ENCODE measurements at places on chromosomes 1 and 21.

DNA sequence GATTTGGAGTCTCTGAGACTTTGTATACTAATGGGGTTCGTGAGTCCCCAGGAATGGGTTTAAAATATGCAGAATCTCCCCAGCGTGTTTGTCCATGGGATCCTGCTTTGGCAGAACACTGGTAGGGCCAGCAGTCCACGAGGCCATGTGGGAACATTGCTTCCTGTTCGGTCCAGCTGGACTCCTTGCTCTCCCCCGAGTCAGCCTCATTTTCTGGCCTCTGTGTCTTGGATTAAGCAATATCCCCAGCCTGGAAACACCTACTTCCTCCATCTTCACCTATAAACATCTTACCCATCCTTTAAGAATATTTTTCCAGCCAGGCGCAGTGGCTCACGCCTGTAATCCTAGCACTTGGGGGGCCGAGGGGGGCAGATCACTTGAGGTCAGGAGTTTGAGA, 142.4 kb downstream of the NAV1 start:
- no peak for DNase-seq

GRCh38 chr1:179575497-179576314, at the start of gene NPHS2:
Gene NPHS2 (minus strand): TSS chr1:179575948. CDS start chr1:179575864, 84 bp downstream.
- no peak for DNase-seq

GRCh38 chr21:33817138-33817537, 98.5 kb downstream of the ATP5PO start:
- peak; percentile 13 for DNase-seq

DNA sequence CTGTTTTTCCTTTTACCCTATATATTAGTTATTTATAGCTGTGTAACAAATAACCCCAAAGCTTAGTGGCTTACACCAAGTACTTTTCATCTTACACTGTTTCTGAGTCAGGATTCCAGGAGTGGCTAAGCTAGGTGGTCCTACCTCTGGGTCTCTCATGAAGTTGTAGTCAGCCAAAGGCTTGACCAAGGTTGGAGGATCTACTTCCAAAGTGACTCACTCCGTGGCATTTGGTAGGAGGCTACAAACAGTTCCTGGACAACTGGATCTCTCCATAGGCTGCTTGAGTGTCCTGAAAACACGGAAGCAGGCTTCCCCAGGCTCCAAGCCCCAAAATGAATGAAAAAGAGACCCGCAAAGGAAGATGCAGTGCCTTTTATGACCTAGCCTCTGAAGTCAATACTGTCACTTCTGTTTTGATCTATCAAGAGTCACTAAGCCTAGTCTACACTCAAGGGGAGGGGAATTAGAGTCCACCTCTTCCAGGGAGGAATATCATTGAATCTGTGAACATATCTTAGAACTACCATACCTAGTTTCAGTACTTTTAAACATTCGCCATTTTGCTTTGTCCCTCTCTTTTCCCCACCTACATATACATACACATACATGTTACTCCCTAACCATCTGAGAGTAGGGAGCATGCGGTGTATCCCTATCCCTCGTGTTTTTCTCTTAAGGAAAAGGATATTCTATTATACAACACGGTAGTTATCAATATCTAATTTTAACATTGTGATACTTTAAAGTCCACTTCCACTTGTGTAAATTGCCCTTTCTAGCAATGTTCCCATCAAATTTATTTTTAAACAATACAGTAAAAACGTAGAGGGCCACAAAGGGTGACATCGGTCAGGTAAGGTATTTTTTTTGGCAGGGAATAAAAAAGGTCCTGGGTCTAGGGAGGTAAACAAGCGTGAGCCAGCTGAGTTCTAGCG, 67.2 kb downstream of the SLC35A3 start:
- peak; percentile 65 for DNase-seq

- peak; percentile 13 for DNase-seq
These were observed 2.8 kb upstream of the USP1 start for GRCh38 chr1:62433861-62434617.

GRCh38 chr1:168688644-168689326, 40.2 kb downstream of the DPT start:
- DNase-seq: no peak

DNA sequence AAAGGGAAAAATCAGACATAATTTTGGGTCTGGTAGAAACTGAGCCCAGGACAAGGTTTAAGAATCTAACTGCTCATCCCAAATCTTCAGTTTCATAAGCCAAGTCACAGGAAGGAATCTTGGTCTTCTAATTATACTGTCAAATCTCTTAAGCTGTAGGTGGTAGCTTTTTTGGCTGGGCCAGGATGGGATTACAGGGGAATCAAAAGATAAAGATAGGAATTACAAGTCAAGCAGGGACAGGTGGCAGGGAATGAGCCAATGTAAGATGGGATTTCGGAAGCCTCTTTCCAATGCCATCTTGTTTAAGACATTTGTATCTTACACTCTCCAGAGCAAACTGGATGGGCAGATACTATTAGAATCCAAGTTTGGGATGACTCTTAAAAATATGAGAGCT, 383.5 kb downstream of the KCNH1 start:
- no peak for DNase-seq

GRCh38 chr1:23899070-23899469, 14.1 kb downstream of the CNR2 start:
- DNase-seq: peak; percentile 14

DNA sequence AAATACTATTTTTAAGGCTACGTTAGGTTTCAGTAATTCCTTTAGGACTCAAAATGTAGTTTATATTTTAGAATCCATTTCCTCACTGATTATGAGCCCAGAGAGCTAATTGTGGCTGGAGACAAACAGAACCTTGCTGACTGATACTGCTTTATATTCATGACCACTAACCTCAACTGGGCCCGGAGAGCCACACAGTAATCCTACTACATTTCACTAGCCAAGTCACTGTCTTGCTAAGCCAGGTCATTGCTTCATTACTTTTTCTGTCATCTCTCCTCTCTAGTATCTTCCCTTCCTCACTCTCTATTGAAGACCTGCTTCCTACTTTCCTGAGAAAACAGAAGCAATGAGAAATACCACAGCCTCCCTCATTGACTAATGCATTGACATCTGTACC, 24.7 kb downstream of the IL23R start:
- no peak for DNase-seq

DNA sequence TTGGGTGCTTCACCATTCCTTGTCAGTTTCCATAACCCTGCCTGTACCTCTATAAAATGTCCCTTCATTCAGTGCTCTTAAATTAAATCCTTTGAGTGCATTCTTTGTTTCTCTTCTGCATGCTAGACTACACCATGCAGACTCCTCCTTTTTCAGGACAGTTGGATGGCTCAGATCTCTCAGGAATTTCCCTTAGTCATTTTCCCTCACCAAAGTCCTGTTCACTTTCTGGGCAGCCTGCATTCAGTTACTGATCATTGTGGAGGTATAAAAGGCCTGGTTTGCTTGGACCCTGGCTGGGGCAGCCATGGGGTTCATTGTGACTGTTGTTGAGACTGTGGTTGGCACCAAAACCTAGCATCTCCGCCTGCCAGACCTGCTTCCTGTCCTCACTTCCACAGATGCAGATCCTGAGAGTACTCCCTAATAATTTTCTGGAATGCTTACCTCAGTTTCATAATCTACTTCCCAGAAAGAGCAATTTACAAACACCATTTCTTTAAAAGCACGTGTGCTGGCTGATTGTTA, 88.4 kb downstream of the PDE4B start:
- no peak for DNase-seq

- no peak for DNase-seq
These were observed 9.2 kb upstream of the CDC42 start for GRCh38 chr1:22043198-22043769.

DNA sequence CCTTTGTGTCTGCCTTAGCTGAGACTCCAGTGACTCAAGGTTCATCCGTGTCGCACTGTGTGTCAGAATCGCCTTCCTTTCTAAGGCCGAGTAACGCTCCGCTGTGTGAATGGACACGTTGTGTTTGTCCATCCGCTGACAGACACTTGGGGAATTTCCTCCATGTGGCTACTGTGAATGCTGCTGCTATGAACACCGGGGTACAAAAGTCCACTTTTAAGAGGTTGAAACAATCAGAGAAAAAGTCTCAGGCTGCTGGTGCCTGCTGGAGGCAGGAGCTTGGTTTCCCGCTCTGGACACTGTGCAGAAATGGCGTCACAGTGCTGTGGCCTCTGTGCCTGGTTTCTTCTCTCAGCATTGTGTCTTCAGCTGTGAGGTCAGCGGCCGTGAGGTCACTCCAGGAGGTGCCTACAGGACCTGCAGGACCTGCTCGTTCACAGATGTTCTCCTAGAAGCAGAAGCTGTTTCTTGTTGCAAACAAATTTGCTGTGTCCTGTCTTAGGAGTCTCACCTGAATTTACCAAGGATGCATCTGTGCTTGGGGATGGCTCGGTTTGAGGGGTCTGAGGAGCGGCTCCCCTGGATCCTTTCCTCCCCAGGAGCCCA, 34.2 kb downstream of the KRTAP10-1 start:
- DNase-seq: no peak

DNA sequence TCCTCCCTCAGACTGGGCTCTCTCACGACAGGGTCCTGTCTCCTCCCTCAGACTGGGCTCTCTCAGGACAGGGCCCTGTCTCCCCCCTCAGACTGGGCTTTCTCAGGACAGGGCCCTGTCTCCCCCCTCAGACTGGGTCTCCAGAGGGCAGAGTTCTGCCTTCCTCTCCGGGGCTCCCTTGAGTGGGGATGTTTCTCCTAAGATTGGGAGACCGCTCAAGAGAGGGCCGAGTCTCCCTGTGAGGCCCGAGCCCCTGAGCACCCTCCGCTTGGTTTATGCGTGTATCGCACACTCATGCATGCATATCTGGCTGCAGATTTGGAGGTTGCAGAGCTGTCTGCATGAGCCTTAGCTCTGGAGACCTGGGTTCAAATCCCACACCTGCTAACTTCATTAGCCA, 39.3 kb upstream of the CSF3R start:
- no peak for DNase-seq

- DNase-seq: no peak
These were observed 1.6 kb downstream of the SYT6 start for GRCh38 chr1:114152089-114152507.

DNA sequence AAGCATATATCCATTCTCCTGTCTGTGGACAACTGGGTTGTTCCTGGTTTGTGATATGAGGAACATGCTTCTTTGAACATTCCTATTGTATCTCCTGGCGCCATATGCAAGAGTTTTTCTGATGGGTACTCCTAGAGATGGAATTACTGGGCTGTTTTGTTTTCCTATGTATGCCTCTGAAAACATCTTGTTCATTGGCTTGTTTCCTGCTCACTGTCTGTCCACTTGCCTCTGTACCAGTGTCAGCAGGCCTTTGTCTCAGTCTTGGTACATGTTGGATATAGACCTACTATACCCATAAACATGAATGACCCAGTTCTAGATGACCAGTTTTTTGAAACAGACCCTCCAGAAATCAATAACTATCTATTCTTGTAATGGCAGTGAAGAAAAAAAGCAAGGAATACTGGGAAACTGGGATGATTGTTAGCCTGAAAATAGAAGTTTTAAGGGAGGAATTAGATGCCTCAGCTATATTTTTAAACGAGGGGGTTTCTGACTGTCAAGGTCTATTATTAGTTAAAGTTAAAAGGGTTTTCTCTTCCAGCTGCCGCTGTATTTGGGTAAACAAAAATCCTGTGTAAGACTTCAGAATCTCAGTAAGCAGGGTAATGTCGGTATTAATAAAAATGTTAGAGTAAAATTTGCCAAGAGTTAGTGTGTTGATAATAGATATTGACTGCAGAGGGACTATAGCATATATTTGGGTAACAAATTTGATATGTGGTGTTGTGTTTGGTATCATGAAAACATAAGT, 103.6 kb downstream of the RYR2 start:
- no peak for DNase-seq

DNA sequence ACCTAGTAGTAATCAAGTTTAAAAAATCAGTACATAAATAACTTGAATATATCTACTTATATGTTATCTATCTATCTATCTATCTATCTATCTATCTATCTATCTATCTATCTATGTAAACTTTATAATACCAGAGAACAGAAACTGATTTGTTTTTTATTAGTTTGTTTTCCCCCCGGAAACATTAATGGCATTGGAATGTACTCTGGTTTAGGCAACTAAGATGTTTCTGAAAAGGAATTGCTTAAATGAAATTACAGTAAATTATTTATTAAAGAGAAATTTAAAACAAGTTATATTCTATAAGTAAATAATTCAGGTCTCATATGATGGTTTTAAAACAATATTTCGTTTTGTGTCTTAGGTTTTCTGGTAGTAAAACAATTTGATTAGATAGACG, 681.0 kb upstream of the ADAMTS5 start:
- no peak for DNase-seq

DNA sequence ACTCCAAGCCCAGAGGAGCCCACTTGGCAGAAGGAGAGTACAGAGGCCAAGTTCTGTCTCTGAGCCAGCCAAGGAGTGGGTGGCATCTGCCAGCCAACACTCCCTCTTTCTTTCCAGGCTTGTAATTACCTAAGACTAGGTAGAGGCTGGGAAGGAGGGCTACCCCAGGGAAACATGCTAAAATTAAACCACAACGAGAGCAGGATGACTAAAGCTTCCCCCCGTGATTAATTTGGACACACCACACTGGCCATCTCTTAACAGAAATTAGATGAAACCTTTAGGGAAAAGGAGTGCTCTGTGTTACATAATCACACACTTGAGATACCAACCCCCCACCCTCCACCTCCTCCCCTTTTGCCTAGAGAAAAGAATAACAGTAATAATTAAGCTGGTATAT, 102.1 kb upstream of the ZC3H12A start:
- DNase-seq: no peak

GRCh38 chr1:69737527-69738185, 169.9 kb downstream of the LRRC7 start:
- DNase-seq: peak; percentile 72

GRCh38 chr1:183773482-183774274, 31.2 kb upstream of the RGL1 start:
- DNase-seq: no peak

- no peak for DNase-seq
These were observed 17.3 kb upstream of the TTC4 start for GRCh38 chr1:54698346-54698745.

- DNase-seq: peak; percentile 9
These were observed 141.7 kb downstream of the GALNT2 start for GRCh38 chr1:230208619-230209261.

GRCh38 chr1:241376701-241377100, 19.7 kb upstream of the RGS7 start:
- no peak for DNase-seq

DNA sequence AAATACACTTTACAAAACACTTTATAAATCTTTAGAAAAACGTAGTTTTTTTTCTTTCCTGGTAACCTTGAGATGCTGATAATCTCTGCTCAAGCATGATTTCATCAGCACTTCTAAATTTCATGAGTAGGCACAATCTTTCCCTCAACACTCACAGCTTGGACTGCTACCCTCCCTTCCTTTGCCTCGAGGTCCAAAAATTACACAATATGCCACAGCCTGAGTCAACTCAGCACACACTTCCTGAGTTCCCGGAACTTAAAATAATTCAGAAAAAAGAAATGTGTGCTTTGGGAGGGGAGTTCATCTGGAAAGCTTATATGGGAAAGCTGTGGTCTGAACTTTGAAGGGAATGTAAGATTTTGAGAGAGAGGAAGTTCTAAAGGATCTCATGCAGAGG, 5.9 kb downstream of the CLCA2 start:
- no peak for DNase-seq

- no peak for DNase-seq
These were observed 13.2 kb downstream of the AMPD2 start for GRCh38 chr1:109632671-109633346.

GRCh38 chr1:17161926-17162800, 42.8 kb upstream of the PADI1 start:
- no peak for DNase-seq

All from erythroblast (primary cell).